ENCODE measurements at places on chromosomes 3 and 15.

DNA sequence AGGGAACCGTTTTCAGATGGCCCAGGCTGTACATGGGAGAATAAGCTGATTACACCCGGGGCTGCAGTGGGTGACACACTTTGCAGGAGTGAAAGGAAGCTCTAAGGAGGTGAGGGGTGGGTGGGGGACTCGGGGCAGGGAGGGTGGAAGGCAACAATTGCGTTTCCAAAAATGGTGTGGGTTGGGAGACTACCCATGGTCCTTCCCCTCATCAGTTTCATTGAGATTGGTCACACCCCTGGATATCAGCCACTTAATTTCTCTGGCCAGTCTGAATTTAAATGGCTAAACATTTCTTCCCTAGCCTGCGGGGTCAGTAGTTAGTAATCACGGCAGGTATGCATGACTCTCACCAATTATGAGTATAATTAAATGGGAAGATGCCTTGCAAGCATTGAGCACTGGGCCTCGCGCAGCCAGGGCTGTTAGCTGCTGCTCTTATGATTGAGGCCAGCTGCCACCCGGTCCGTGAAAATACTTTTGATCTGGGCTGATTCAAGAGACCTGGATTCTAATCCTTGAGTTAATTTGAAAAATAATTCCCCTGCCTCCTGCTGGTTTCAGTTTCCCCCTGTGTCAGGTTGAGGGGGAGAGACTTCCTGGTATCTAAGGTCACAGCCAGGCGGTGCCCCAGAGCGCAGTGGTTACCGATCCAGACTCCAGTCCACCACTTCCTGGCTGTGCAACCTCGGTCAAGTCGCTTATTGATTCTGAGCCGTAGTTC lies 23.3 kb downstream of the SLC6A6 start:
- DNase-seq = no peak

- DNase-seq = no peak
Measured at GRCh38 chr15:68524753-68525584, 53.8 kb upstream of the CORO2B start.

- no peak for DNase-seq
Measured at GRCh38 chr3:148084931-148085330, 612.8 kb upstream of the AGTR1 start.

DNA sequence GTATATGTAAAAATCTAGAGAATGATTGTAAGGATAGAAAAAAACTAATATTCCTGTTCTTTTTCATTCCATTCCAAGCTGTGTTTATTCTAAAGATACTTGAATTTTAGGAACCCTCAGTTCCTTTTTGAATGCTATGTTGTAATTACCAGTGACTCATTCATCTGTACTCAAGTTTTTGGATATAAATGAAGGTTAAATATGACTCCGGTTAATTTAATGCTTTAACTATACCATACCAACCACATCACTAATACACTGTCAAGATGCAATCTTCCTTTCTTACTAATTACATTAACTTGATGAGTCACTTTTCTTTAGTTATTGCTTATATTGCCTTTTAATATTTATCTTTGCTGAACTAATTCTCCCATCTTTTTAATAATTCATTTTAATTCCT lies 68.8 kb upstream of the ZNF148 start:
- DNase-seq = no peak

DNA sequence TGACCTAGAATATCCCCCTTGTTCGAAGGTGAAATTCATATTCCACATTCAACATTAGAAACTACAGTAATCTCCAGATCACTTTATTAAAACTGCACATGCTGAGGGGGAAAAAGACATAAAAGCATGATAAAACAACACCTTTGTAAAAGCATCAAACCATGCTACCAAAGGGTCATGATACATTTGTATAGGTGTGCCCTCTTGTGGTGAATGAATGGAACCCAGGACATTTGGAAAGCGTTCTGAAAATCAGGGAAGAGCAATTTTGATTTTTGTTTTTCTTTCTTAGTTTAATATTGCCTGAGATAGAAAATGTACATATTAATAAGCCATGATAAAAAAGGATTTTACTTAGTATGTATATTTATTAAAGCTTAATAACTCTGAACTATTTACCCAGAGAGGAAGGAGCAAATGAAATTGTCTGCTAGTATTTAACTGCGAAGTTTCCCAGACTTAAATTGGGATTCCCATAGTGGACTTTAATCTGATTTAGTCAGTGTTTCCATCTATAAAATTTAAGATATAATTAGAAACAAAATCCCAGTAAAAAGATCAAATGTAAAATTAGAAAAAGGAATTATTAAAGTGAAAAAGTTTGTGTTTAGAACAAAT lies 105.8 kb upstream of the ARL6 start:
- DNase-seq = no peak

DNA sequence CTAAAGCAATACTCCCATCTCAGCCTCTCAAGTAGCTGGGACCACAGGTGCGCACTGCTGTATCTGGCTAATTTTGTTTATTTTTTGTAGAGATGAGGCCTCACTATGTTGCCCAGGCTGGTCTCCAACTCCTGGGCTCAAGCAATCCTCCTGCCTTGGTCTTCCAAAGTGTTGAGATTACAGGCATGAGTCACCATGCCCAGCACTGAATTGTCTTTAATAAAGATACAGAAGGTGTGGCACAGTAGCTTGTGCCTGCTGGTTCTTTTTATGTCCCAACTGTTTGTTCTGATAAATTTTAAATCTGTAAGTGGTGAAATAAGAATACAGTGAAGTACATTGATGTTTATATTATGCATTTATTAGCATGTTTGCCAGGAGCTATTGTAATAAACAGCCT lies 20.6 kb upstream of the TRAK1 start:
- DNase-seq = no peak

DNA sequence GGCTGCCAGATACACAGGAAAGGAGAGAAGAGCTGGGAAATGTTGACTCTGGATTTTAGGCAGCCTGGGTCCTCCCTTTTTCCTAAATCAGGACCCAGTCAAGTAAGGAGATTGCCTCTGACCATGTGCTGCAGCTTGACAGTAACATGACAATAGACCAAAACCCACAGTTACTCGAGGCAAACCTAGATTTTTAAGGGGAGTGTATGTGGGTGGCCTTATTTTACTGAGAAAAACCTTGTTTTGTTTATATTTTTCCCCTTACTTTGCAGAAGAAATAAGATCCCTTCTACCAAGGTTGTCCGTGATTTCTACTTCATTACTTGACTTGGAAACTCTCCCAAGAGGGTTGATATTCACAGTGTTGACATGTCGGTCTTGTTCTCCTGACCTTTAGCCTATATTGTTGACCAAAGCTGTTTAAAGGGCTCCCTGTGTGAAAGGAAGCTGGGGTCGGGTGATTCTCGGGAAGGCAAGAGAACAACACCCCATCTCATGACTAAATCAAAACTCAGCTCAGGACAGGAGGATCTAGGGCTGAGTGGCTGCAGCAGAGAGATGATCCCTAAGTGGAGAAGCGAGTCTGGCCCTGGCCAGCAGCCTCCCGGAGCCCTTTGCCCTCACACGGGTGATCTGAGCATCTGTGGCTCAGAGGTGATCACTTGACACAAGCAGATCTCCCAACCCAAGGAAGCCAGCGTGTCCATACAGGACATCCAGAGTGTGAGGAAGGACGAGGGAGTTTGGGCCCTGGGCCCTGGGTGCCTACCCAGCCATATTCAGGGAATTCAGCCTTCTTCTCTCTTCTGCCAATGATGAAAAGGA lies 31.0 kb upstream of the SLCO2A1 start:
- no peak for DNase-seq

DNA sequence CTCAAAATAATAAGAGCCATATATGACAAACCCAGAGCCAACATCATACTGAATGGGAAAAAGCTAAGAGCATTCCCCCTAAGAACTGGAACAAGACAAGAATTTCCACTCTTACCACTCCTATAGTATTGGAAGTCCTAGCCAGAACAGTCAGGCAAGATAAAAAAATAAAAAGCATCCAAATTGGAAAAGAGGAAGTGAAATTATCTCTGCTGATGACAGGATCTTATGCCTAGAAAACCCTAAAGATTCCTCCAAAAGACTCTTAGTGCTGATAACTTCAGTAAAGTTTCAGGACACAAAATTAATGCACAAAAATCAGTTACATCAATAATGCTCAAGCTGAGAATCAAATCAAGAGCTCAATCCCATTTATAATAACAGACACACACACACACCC lies 45.9 kb upstream of the SLC2A2 start:
- DNase-seq = no peak

DNA sequence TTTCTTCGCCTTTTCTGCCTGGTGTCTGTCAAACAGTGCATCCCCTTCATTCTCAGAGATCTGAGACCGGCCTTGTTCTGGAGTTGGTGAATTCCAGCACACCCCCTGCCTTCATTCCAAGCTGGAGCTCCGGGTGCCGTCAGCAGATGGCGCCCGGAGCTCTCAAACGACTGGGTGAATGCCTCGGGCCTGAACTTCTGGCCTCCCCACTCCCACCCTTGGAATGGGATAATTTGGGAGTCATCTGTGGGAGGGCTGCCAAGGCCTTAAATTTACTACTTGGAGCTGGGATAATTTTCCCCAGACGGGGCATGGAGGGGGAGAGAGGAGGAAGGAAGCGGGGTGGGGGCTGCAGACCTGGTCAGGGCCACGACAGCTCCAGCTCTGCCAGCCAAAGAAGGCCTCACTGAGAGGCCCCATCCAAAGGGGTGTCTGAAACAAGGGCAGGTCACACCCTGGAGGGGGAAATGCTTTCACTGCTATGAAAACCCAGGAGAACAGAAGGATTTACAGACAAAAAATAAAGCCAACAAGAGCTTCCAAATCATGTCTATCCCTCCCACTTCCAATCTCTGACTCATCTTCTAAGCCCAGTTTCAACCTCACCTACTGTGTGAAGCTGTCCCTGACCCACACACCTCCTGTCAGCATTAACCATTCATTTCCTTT lies 187.9 kb downstream of the OPA1 start:
- DNase-seq = peak; percentile 3

DNA sequence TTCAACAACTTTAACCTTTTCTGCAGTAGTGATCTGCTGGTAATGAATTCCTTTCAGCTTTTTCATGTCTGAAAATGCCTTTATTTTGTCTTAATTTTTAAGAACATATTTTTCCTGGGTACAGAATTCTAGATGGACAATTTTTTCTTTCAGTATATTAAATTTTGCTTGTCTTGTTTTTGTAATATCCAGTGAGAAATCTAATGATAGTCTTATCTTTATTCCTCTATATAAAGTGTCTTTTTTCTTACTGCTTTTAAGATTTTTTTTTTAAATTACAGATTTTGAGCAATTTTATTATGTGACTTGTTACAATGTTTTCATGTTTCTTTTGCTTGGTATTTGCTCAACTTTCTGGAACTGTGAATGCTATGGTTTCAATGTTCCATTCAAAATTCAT lies 38.1 kb downstream of the TCF12 start:
- DNase-seq = no peak

DNA sequence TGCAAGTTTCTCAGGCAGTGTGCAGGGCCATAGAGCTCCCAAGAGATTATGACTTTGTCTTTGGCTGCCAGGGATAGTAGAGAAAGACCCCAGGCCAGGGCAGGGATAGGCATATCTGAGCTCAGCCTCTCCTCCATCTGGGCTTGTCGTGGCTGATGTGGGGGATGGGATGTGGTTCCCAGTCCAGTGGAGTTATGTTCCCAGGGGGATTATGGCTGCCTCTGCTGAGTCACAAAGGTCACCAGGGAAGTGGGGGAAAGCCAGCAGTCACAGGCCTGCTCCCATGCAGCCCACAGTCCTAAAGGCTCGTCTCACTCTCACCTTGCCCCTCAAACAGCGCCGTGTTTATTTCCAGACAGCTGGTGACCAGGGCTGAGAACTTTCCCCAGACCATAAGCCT lies 354.9 kb downstream of the SI start:
- DNase-seq = no peak

DNA sequence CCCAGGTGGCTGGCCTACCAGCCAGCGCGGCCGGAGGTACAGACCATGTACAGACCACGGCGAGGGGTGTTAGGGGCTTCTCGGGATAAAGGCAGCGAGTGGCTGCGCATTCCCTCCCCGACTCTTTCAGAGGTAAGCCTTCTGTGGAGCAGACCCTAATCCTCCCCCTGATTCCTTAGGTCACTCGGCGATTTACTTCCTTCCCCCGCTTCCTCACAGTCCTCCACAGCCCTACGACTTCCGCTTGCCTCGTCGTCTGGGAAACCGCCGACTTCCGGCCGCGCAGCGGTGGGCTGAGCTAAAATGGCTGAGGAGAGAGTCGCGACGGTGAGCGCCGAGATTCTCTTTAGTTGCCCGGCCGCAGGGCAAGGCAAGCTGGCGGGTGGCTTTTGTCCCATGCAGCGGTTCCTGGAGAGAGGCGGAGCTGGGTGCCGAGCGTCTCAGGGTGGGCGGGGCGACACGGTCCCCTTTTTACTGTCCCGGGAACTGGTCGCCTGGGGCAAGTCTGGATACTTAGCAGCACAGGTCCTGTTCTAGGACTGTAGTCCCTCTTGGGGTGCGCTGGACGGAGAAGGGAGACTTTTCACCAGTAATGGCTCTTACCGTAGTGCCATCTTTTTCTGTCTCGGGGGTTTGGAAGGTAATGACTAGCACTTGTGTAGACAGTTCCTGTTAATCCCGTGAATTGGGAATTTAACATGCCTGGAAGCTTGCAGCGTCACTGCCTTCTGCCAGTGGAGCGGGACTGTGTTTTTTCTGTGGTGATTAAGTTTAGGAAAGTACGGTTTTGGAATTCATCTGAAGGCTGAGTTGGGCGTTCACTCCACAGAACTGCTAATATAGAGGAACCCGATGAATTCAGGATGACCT lies at the start of the genes BBS4 and HIGD2B:
Gene BBS4, plus strand, starts transcription at position 283 of the 870 bp plus-strand sequence. Its CDS starts 21 bp downstream, at position 304.
Gene HIGD2B, minus strand, starts transcription at position 258 of the 870 bp plus-strand sequence. CDS start 9,808 bp downstream, outside the sequence.
- peak; percentile 59 for DNase-seq

DNA sequence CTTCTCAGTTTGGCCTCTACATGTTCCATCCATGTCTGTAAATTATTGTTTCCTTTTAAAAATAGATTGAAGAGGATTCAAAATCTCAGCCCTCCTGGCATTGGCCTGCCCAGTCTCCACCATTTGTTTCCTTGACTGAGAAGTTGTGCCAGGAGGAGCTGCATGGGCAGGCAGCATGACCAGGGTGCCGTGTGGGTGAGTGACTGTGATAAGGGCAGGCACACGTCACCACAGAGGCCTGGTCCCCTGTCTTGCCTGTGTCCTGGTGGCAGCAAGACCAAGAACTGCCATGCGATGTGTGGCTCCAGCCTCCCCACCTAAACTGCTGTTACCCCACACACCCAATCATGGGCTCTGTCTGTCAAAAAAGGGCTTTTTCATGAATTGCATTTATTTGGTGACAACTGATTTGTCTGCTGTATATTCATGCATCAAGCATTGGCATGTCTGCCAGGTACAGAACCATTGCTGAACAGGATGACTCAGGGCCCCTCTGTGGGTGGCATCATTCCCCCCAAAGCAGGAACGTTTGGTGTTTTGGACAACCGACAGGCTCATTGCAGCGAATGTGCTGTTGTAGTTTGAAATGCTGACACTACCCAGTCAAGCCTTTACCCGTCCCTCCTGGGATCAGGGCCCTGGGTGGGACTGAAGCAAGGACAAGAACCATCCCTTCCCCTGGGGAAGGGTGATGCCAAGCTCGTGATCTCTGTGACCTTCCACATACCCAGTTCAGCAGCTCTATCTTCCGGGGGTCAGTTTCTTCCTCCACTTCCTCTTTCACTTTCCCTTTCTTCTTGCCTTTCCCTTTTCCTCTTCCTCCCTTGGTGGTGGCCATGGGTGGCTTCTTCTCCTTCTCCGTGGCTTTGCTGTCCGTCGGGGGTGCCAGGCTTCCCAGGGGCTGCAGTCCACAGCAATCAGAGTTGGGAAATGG lies 51.6 kb downstream of the TRPM1 start:
- no peak for DNase-seq

GRCh38 chr3:27993051-27993450 lies 248.4 kb upstream of the CMC1 start:
- no peak for DNase-seq

Measured in stimulated activated CD4-positive, alpha-beta T cell treated with anti-CD3 and anti-CD28 coated beads, Interleukin-1b, Interleukin-23, amount 100 ng/mL, for 1 hour (primary cell).